Hepatocyte (in vitro differentiated cells): ENCODE measurements at places on chromosomes 3 and 15. TPM values are rescaled to one million over a fixed set of nuclear protein-coding genes. Genes with fewer than 3 reads are reported as not detected.
A peak's percentile ranks its signal among the peaks of the same experiment; 100 is the strongest.

- peak; percentile 53 for DNase-seq
- H3K27me3 ChIP-seq, result no peaks in the 10 kb centered on the region
- H3K36me3 ChIP-seq, result no peaks in the 10 kb centered on the region
Observed at GRCh38 chr15:31214864-31215489, 111.7 kb upstream of the KLF13 start.

The TEX9 gene
- total RNA-seq, result 7.4 and 9.0 TPM in 2 replicates

DNA sequence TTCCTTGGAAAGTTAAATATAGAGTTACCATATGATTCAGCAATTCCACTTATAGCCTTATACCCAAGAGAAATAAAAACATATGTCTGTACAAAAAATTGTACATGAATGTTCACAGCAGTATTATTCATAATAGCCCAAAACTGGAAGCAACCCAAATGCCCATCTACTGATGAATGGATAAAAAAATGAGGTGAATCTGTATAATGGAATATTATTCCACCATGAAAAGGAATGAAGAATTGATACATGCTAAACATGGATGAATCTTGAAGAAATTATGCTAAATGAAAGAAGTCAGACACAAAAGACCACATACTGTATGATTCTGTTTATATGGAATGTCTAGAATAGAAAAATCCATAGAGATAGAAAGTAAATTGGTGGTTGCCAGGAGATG lies 61.4 kb downstream of the TTC23 start:
- no peak overlapping the region for H3K4me3 ChIP-seq
- no peaks in the 10 kb centered on the region for H3K27me3 ChIP-seq
- no peak overlapping the region for H3K27ac ChIP-seq
- DNase-seq, result no peak

The CACNA2D2 gene
- 0.87 and 1.2 TPM in 2 replicates for total RNA-seq

The CPNE9 gene
- not detected in 2 replicates for total RNA-seq

The TMCO5A gene
- not detected in 2 replicates for total RNA-seq

- H3K27me3 ChIP-seq, result no peaks in the 10 kb centered on the region
- no peak overlapping the region for H3K4me3 ChIP-seq
- peak; percentile 77 for DNase-seq
Observed at GRCh38 chr15:89121414-89121813, 33.2 kb downstream of the ABHD2 start.

The ZNF717 gene
- 0.90 and 1.8 TPM in 2 replicates for total RNA-seq

- H3K27me3 ChIP-seq, result no peaks in the 10 kb centered on the region
- peaks cover 6% of the 10 kb centered on the region for H3K4me1 ChIP-seq
- no peak for DNase-seq
- H3K36me3 ChIP-seq, result no peaks in the 10 kb centered on the region
Observed at GRCh38 chr3:195711813-195712534, 8.8 kb upstream of the MUC20 start.

The PPCDC gene
- 16.4 and 20.8 TPM in 2 replicates for total RNA-seq

DNA sequence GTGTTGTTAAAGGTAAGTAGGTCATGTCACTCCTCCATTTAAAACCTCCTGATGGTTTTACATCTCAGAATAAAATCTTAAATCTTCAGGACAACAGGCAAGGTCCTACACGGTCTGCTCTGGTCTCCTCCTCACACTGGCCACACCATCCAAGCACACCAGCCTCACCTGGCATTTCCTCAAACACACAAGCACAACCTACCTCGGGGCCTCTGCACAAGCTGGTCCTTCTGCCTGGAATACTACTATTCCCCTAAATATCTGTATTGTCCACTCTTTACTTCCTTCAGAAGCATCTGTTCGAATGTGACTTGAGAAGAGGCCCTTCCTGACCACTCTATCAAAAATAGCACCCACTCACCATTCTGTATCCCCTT lies 1.8 kb downstream of the GORASP1 start:
- H3K36me3 ChIP-seq, result no peaks in the 10 kb centered on the region
- DNase-seq, result no peak
- no peak overlapping the region for H3K4me3 ChIP-seq
- H3K27ac ChIP-seq, result no peak overlapping the region
- no peaks in the 10 kb centered on the region for H3K27me3 ChIP-seq
- peaks cover 11% of the 10 kb centered on the region for H3K4me1 ChIP-seq
